ENCODE measurements at places on chromosomes 4 and X.

GRCh38 chrX:13373431-13374187 is 53.8 kb upstream of the ATXN3L start:
- no peak for DNase-seq

DNA sequence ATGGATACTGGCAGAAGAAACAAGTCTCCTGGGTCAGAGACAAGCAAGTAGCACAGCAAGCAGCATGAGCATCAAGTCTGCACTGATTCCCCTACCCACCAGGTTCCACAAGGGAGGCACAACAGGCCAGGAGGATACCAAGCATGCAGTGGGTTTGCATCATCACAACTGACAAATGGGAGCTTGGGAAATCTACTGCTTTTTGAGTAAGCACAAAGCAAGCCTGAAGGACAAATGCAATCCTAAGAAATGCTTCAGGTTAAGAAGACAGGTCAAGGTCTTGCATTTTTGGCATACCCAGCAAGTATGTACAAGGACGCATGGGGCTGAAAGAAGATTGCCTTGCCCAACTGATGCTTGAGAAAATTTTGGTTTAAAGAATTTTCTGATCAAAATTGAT is 279.6 kb downstream of the PDGFC start:
- no peak for DNase-seq

- DNase-seq = no peak
Observed at GRCh38 chrX:129606918-129607317, 47.8 kb downstream of the APLN start.

GRCh38 chr4:40628888-40629287 is 776 bp downstream of the RBM47 start:
- no peak for DNase-seq

- no peak for DNase-seq
Observed at GRCh38 chr4:14646831-14647230, 355.4 kb upstream of the CPEB2 start.

- DNase-seq = no peak
Observed at GRCh38 chrX:261167-261918, 19.8 kb upstream of the PLCXD1 start.

DNA sequence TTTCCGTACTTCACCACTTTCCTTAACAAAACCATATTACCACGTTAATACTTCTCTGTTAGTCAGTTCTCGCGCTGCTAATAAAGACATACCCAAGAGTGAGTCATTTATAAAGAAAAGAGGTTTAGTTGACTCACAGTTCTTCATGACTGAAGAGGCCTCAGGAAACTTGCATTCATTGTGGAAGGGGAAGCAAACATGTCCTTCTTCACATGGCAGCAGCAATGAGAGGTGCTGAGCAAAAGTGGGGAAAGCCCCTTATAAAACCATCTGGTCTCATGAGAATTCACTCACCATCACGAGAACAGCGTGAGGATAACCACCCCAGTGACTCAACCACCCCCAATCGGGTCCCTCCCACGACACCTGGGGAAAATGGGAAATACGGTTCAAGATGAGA is 289.8 kb upstream of the CLNK start:
- DNase-seq = no peak

GRCh38 chrX:10800796-10801195 is 180.4 kb upstream of the MID1 start:
- DNase-seq = no peak

DNA sequence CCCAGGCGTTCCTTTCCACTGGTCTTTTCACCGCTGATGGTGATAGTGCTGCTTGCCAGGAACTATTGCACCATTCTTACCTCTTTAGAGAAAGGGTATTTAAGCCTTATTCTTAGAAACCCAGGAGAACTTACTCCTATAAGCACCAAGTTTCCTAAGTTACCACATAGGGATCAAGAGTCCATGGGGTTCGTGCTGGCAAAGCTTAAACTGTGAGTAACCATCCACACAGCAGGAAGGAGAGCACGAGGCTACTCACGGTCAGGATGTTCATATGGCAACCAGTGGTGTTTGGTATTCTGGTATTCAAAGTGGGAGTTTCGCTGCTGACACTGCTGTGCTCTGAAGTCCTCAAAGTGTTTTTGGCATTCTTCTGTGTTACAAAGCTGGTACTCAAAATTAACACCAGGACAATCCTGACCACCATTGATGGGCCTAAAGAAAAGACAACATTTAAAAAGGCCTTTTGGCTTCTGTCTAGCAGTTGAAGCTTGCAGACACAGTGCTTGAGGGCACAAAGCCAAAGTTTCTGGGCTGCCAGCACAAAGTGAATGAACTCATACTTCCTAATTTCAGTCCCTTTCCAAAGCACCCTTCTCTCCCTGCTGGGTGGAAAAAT is 256.9 kb downstream of the ADAMTS3 start:
- peak; percentile 99 for DNase-seq

- DNase-seq = no peak
Observed at GRCh38 chr4:39410415-39410814, 3.7 kb downstream of the KLB start.

- no peak for DNase-seq
Observed at GRCh38 chr4:127141856-127142255, 490.9 kb upstream of the INTU start.

GRCh38 chr4:185587427-185588161 is 52.3 kb upstream of the PDLIM3 start:
- DNase-seq = no peak

DNA sequence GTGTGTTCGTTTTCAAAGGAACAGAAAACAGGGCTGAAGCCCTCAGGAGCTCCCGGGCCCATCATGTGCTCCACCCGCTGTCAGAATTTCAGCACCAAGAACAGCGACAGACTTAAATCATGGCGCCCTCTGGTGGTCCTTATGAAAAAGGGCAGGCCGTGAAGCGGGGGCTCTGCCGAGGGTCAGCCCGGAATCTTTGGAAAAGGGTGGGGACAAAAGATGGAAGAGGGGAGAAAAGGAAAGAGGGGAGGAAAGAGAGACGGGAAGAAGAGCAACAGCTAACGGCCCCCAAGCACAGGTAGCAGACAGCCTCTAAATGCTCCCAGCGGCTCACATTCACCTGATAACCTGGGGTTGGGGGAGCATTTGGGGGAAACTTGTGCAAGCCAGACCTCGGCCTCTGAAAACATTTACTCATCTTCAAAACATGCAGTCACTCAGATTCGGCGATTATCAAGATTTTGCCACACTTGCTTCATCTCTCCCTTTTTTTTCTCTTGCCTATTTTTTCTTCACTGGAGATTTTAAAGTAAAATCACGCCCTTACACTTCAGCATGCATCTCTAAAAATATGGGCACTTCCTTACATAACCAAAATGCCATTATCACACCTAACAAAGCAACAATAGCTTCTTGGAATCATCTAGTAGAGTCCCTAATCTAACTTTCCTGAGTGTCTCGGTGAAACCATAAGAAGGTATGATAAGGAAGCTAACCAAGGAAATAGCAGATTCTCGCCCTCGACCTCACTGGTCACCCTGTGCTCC is 28.1 kb upstream of the MAN2B2 start:
- DNase-seq = no peak

DNA sequence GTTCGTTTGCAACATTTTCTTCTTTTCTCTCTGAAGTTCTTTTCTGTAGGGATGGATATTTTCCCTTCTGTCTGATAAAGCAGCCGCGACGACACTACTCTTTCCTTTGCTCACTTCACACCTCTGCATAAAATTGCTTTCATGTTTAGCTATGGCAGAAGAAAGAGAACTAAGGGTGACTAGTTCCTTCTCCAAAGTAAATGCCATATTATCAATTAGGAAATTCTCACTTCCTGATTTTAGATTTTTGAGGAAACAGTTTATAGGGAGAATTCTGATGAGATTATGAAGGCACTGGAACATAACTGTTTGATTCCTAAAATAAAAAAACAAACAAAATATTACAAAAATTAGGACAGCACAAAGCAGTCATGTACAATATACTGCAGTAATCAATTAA is 29.2 kb downstream of the FANCB start:
- DNase-seq = no peak

DNA sequence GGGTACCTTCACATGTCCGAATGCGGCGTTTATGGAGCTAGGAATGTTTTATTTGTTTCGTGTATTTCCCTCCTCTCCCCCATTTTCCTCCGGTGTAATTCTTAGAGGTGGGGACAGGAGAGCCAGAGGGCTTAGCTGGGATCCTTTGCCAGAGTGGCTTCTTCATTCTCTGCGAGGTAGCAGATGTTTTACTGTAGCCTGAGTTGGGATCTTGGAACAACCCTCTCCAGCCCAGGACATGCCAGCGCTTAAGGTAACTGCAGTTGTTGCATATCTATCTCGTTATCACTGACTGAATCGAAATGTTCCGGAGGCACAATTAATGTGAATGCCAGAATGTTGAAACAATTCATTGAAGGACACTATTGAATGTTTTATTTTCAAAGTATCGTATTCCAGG is 59.0 kb upstream of the DYNLT3 start:
- DNase-seq = no peak

- DNase-seq = no peak
Observed at GRCh38 chr4:81722290-81722851, 250.7 kb upstream of the RASGEF1B start.

DNA sequence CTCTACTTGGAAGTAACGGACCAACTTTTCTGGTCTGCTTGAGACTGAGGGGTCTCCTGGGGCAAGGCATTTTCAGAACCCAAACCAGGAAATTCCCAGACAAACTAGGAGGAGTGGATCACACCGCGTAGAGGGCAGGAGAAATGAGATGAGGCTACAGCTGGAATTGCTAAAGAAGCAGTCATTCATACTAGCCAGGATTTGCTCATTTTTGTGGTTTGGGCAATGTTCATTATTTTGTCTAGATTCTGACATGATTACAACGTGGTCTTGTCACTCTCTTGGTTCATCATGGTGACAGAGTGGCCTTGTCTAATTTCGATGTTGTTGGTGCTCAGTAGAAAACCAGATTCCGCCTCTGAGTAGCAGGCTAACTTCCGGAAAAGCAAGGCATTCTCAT is 63.2 kb downstream of the BANK1 start:
- DNase-seq = no peak

DNA sequence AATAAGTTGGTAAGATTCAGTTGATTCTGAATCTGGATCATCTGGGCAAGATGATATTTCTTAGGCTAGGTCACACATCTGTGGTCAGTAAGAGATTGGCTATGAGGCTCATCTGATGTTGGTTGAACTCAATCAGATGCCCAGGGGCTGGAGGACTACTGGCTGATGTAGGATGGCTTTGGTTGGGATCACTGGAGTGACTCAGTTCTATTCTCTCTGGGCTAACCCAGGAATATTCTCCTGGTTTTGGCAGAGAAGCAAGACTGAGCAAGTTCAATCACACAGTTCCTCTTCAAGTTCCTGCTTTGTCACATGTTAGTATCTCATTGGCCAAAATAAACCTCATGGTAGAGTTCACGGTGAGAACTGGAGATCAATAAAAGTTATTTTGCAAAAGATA is 902.3 kb upstream of the SLIT2 start:
- no peak for DNase-seq

GRCh38 chr4:26362745-26363439 is 42.1 kb downstream of the RBPJ start:
- DNase-seq = no peak

GRCh38 chr4:156686120-156686519 is 285.5 kb downstream of the PDGFC start:
- DNase-seq = peak; percentile 59

DNA sequence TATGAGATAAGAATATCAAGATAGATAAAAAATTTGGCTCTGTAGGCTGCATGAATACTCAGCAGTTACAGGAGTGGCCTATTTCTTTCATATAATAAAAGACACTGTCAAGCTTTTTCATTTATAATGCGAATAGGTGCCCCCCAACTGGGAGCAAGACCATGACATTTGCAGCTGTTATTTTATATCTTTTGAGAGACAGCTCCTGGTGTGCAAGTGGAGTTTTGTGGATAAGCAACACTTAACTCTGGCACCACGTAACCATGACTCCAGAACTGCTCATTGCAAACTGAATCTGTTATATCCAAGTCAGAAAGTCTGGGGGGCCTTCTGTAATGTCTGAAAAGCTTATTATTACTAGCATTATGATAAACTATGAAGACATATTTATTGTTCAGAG is 1372.4 kb downstream of the C4orf33 start:
- DNase-seq = no peak

DNA sequence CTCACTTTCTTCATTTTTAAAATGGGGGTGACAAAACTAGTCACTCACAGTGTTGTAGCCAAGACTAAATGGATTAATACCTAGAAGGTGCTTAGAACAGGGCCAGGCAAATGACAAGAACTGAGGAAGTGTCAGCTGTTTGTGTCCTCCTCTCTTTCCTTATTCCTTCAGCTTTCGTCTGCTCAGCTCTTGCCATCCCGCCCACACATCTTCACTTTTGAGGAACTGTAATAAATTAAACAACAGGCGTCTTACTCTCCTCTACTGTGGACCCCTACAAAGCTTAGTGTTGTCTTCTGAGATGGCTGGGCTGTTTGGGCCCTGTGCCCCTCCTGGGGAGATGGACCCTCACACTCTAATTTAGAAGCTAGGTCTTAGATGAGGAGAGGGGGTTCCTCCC is 2.7 kb downstream of the HPSE start:
- no peak for DNase-seq

DNA sequence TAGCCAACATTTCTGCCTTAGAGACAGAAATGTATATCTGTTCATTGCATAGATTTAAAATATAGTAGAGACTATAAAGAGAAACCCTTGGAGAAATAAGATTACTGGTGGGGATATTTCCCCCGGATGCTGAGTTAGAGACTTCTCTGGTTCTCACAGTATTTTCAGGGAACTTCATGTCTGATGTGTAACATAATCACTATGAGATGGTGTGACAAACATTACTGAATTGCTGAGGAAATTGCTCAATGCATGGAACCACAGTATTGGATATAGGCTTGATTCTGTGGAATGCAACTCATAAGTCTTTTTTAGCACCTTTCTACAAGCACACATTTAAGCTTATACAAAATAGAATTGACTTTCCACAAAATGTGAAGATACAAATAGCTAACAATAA is 152.7 kb downstream of the SOWAHB start:
- DNase-seq = no peak

GRCh38 chr4:38781854-38782261 is 932 bp downstream of the TLR10 start:
- DNase-seq = no peak

- no peak for DNase-seq
Observed at GRCh38 chr4:173333658-173334084, 487 bp downstream of the HMGB2 start.

DNA sequence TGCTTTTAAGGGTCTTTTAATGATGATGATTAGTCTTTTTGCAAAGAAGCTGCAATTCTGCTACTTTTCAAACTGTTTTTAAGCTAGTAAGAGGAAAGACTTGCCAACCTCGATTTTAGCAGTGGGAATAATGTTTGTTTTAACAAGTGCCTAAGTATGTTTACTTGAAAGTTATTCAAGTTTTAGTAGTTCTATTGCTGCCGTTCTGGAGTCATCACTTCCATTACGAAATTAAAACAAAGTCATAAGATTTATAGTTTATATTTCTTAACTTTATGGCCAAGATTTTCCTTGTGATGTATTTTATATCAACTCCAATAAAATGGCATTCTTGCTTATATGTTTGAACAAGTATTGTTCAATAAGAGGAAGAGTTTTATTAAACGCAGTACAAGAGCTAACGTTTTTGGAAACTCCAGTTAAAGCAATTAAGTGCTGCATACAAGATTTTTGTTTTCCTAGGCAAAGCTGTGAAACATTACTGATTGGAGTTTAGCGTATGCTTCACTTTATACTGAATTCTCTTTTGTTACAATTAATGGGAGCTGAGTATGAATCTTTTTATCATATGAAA is 211.3 kb downstream of the TENM3 start:
- no peak for DNase-seq

GRCh38 chrX:123169247-123169901 is 14.7 kb upstream of the GRIA3 start:
- DNase-seq = peak; percentile 65

GRCh38 chrX:40945361-40945713 is 139.9 kb upstream of the USP9X start:
- DNase-seq = no peak
